ENCODE measurements at places on chromosomes 13 and 19. TPM values are rescaled to one million over a fixed set of nuclear protein-coding genes. Genes with fewer than 3 reads are reported as not detected.

Gene CYP2F1
- total RNA-seq: not detected

Gene CLC
- total RNA-seq: not detected

Gene PRTN3
- not detected for total RNA-seq

Gene SDHAF1
- 21.6 TPM for total RNA-seq

Gene FAM216B
- total RNA-seq: not detected
